Colonic mucosa (tissue), 4 donors: ENCODE measurements at places on chromosomes 6 and 20.

DNA sequence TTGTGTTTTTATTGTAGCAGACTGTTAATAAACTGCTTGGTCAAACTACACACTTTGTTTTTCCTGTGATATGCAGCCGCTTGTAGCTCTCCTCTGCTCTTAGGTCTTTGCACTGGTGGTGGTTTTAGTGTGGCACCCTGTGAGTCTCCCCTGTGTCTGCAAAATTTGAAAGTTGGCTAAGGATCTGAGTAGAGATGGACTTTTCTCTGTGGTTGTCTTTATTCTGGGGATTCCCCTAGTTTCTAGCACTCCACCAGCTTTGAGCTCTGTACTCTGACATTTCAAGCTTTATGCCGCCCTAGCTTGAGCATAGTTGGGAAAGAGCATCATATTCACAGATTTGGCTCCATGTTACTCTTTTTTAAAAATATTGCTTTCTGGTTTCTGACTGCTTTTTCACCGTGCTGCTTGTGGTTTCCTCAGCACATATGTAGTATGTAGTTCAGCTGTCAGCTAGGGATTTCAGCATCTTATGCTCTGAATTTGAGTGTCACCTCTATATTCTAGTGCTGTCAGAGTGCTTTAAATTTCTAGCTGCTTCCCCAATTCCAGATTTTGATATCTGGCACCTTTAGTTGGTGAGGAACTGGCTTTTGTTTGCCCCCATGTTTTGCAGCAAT is 25.4 kb downstream of the CDYL start:
- no peak for DNase-seq
- no peaks in the 10 kb centered on the region for H3K27me3 ChIP-seq
- H3K4me1 ChIP-seq: peaks cover 16% of the 10 kb centered on the region
- no peak overlapping the region for H3K27ac ChIP-seq

DNA sequence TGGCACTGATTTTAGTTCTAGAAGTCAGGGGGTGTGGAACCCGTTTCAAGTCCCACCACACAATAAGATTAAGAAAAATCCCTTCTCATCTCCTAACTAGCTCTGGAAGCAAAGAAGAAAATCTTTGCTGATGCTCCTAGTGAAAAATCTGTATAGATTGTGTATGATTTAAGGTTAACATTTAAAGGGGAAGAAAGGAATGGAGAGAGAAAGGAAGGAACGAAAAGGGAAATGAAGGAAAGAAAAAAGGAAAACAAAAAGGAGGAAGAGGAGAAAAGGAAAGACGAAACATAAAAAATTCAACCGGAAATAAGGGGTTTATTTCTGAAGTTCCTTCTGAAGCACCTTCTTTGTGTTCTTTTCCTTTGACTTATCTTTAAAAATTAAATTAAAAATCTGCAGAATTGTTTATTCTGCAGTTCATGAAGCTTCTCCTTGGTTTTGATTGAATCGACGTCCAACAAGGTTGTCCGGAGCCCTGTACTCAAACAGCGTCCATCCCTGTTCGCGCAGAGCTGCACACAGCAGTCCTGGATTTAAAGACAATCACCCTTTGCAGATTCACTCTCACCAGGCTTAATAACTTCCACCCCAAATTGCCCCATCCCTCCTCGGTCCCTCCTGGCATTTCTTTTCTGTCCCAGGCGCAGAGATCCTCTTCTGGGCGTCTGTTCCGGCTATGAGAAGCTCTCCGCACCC is 1.6 kb upstream of the TFAP2B start:
- H3K4me1 ChIP-seq: no peaks in the 10 kb centered on the region
- H3K4me3 ChIP-seq: no peak overlapping the region
- H3K36me3 ChIP-seq: no peaks in the 10 kb centered on the region
- no peak overlapping the region for H3K27ac ChIP-seq
- no peak for DNase-seq

- H3K4me3 ChIP-seq: no peak overlapping the region
- H3K4me1 ChIP-seq: no peaks in the 10 kb centered on the region
Measured at GRCh38 chr6:45709781-45710220, 305.9 kb downstream of the CLIC5 start.

- no peak overlapping the region for H3K4me3 ChIP-seq
- no peaks in the 10 kb centered on the region for H3K36me3 ChIP-seq
- H3K27me3 ChIP-seq: no peaks in the 10 kb centered on the region
- no peak for DNase-seq
Measured at GRCh38 chr6:113377362-113377942, 479.7 kb upstream of the MARCKS start.

DNA sequence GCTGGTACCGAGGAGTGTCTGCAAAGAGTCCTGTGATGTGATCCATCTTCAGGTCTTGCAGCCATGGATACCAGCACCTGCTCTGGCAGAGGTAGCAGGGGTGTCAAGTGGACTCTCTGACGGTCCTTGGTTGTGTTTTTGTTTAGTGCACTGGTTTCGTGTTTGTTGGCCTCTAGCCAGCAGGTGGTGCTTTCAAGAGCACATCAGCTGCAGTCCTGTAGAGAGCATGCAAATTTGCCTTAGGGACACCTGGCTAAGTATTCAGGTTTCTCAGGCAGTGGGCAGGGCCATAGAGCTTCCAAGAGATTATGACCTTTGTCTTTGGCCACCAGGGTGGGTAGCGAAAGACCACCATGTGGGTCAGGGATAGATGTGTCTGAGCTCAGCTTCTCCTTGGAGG is 14.5 kb upstream of the RGS17 start:
- H3K4me3 ChIP-seq: no peak overlapping the region
- no peaks in the 10 kb centered on the region for H3K4me1 ChIP-seq
- H3K27me3 ChIP-seq: no peaks in the 10 kb centered on the region
- no peaks in the 10 kb centered on the region for H3K36me3 ChIP-seq
- H3K27ac ChIP-seq: no peak overlapping the region

GRCh38 chr6:16137451-16137801 is 8.5 kb downstream of the MYLIP start:
- no peaks in the 10 kb centered on the region for H3K27me3 ChIP-seq
- H3K36me3 ChIP-seq: no peaks in the 10 kb centered on the region
- no peak overlapping the region for H3K4me3 ChIP-seq
- peaks cover 33% of the 10 kb centered on the region for H3K4me1 ChIP-seq

- no peaks in the 10 kb centered on the region for H3K4me1 ChIP-seq
- H3K27me3 ChIP-seq: no peaks in the 10 kb centered on the region
- H3K36me3 ChIP-seq: no peaks in the 10 kb centered on the region
- DNase-seq: no peak
- no peak overlapping the region for H3K27ac ChIP-seq
Measured at GRCh38 chr6:106906232-106906631, 68.3 kb downstream of the CD24 start.

- H3K4me1 ChIP-seq: peaks cover 30% of the 10 kb centered on the region
- no peak overlapping the region for H3K4me3 ChIP-seq
- peak; percentile 94 for DNase-seq
Measured at GRCh38 chr20:48682529-48683363, 145.1 kb downstream of the PREX1 start.

GRCh38 chr6:12369781-12370262 is 79.7 kb downstream of the EDN1 start:
- no peaks in the 10 kb centered on the region for H3K36me3 ChIP-seq
- no peaks in the 10 kb centered on the region for H3K4me1 ChIP-seq
- DNase-seq: no peak

GRCh38 chr6:54847799-54848597 is 1.4 kb downstream of the FAM83B start:
- no peaks in the 10 kb centered on the region for H3K36me3 ChIP-seq
- DNase-seq: peak; percentile 52
- H3K27ac ChIP-seq: peak overlapping the region; percentile 88
- no peaks in the 10 kb centered on the region for H3K27me3 ChIP-seq
- no peaks in the 10 kb centered on the region for H3K4me1 ChIP-seq

- H3K27me3 ChIP-seq: no peaks in the 10 kb centered on the region
- no peak for DNase-seq
Measured at GRCh38 chr6:11494786-11495564, 42.6 kb upstream of the TMEM170B start.

GRCh38 chr20:1660246-1660645 is 2.7 kb upstream of the SIRPG start:
- no peaks in the 10 kb centered on the region for H3K4me1 ChIP-seq
- no peak overlapping the region for H3K4me3 ChIP-seq
- no peak for DNase-seq
